ENCODE measurements at places on chromosomes 7 and 10.

- DNase-seq = no peak
Observed at GRCh38 chr7:110750931-110751605, 339.9 kb upstream of the LRRN3 start.

- DNase-seq = no peak
Observed at GRCh38 chr7:104480529-104480928, 152.1 kb downstream of the LHFPL3 start.

GRCh38 chr7:50287129-50287528 lies 17.4 kb upstream of the IKZF1 start:
- DNase-seq = no peak

DNA sequence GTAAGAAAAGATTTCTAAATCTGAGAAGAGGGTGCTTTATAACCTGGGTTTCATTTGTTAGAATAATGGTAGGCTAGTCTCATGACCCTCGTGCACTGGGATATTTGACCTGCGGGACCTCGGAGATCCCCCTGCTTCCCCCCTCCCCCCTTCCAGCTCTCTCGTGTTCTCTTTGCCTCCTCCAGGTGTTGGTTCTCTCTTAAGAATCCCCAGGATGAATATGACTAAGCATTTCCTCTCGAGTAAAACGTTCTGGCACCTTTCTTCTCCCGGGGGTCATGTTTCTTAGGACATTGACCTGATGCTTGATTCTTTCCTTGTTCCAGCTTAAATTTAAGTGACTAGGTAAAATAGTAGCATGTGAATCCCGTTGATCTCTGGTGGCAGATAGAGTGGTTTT lies 71.2 kb downstream of the SHH start:
- no peak for DNase-seq
